ENCODE measurements at places on chromosomes 5 and 9.
A peak's percentile ranks its signal among the peaks of the same experiment; 100 is the strongest.

- no peak for DNase-seq
These were observed 70.6 kb downstream of the LRSAM1 start for GRCh38 chr9:127521919-127522304.

GRCh38 chr9:34179213-34180136, 632 bp downstream of the UBAP1 start:
- no peak for DNase-seq

GRCh38 chr9:87713278-87713987, 12.5 kb upstream of the CTSL start:
- no peak for DNase-seq

DNA sequence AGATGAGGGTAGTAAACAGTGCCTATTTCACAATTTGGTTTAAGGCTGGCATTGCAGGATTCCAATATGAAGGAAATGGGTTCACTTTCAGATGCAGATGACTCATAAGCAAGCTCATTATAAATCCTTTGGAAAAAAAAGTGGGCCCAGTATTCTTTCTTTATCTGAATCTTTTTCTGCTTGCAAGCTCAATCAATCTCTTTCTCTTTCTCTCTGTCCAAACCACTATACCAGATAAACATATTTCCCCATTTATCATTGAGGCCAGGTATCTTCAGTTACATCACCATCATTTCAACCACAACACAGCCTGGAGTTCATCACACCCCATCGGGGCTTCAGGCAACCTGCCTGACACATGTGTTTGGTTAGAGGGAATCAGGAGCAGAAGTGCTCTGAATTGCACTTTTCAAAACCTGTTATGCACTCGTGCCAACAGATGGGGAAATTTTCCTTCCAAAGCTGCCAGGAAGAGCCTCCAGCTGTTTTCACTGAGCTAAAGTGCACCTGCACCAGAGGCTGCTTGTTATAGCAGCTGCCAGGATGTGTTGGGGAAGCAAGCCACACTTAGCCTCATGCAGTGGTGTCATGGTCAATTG, 30.0 kb upstream of the MAMDC2 start:
- peak; percentile 39 for DNase-seq

DNA sequence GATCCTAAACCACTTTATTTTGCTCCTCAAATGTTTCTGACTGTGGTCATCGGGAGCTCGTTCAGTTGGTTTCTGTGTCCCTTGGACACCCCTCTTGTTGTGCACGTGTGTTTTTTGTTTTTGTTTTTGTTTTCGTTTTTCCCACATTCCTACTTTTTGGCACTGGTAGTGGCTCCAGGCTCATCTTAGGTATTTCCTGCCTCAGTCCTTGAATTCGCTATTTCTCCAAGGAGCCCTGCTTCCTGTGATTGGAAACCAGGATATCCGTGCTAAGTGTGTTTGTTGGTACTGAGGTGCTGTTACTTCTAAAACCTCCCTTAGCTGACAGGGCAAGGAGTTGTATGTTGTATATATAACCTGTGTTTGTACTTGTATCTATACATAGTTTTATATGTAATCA, 5.9 kb downstream of the HMCN2 start:
- no peak for DNase-seq

GRCh38 chr9:7567687-7568086, 231.9 kb downstream of the DMAC1 start:
- DNase-seq: no peak

GRCh38 chr9:133737774-133738639, at the start of gene SARDH:
TSS of gene SARDH (minus strand) at chr9:133738352. CDS start at chr9:133734173, 4,179 bp downstream.
- peak; percentile 33 for DNase-seq

DNA sequence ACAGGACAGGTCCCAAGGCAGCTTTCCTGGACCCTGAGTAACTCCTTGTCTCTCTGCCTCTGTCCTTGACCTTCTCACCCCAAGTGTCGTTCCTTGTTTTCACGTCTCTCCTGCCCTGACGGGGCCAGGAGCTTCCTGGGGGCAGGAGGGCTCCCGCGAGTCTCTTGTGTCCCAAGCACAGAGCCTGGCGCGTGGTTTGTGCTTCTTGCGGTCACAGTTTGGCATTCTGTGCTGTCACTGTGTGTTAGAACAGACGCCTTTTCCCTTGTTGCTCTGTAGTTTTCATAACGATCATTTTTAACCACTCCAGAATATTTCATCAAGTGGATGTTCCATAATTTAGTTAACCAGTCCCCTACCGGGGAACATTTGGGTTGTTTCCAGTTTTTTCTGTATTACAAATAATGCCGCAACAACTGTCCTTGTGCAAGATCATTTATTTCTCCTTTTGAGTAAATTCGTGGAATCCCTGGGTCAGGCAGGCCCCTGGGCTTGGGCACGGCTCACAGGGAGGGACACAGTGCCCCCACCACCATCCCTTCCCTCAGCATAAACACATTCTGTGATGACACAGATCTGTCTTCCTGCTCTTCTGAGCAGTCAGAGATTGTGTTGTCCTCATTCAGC, 71.9 kb downstream of the TSPAN17 start:
- no peak for DNase-seq

GRCh38 chr9:80797101-80797829, 892.1 kb downstream of the TLE1 start:
- DNase-seq: no peak

- DNase-seq: no peak
These were observed 22.4 kb upstream of the HACD4 start for GRCh38 chr9:21053851-21054250.

- DNase-seq: no peak
These were observed 3.6 kb upstream of the TRIM32 start for GRCh38 chr9:116683535-116683934.

DNA sequence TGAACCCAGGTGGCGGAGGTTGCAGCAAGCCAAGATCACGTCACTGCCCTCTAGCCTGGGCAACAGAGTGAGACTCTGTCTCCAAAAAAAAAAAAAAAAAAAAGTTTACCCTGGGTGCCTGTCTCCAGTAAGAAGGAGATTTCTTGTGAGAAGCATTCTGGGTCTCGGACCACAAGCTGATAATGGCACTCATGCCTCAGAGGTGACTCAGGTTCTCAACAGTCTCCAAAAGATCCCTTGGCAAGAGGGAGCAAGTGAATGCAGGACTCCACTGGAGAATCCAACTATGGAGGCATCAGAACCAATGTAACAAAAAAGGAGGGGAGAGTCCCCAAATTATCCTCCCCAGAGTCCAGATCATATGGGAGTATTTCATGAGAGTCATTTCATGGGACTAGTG, 106.0 kb upstream of the LRRTM2 start:
- DNase-seq: no peak

GRCh38 chr9:11892401-11892800, 800.8 kb upstream of the TYRP1 start:
- DNase-seq: no peak

GRCh38 chr5:176606032-176606431, 3.9 kb downstream of the GPRIN1 start:
- DNase-seq: no peak

- no peak for DNase-seq
These were observed 186.2 kb downstream of the PLK2 start for GRCh38 chr5:58273711-58274110.

DNA sequence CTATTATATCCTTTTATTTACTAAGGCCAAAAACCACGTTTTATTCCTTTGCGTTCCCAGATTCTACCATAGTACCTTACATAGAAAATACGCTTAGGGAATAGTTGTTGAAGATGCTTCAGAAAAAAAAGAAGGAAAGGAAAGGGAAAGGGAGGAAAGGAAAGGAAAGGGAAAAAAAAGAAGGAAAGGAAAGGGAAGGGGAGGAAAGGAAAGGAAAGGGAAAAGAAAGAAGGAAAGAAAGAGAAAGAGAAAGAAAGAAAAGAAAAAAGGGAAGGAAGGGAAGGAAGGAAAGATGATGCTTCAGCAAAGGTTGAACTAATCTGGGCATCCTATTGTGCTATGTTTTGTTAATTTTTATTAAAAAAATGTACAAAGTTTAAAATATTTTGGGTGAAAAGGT, 131.5 kb downstream of the GIN1 start:
- DNase-seq: no peak

- no peak for DNase-seq
These were observed 229.7 kb downstream of the ICE1 start for GRCh38 chr5:5652181-5652580.

- DNase-seq: no peak
These were observed 161.2 kb upstream of the PITX1 start for GRCh38 chr5:135195270-135195608.

DNA sequence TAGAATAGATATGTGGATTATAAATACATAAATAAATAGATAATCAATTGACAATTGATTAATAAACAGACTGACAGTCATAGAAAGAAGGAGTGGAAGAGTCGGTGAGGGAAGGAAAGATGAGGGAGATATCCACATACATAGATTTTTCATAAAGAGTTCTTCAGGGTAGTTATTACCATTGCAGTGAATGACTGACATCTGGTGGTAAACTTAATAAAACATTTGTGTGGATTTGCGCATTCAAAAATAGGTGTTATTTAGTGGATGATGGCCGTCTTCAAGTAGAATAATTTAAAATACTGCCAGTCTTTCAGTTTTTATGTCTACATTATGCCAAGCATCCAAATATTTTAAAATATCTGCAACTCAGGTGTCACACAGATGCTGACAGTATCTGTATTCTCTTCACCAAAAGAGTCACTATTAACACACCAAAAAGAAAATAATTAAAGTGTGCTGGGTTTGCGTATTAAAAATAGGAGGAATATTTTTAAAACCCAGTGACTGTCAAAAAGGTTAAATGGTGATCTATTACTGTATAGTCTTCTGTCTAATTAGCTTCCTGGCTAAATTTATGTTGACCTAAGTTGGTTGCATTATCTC, 78.8 kb downstream of the GIN1 start:
- peak; percentile 34 for DNase-seq

- no peak for DNase-seq
These were observed 119.3 kb downstream of the SNCAIP start for GRCh38 chr5:122431298-122431697.

- no peak for DNase-seq
These were observed 104.2 kb upstream of the HCN1 start for GRCh38 chr5:45800331-45800730.

GRCh38 chr5:117829646-117830045, 1158.7 kb downstream of the DTWD2 start:
- no peak for DNase-seq

DNA sequence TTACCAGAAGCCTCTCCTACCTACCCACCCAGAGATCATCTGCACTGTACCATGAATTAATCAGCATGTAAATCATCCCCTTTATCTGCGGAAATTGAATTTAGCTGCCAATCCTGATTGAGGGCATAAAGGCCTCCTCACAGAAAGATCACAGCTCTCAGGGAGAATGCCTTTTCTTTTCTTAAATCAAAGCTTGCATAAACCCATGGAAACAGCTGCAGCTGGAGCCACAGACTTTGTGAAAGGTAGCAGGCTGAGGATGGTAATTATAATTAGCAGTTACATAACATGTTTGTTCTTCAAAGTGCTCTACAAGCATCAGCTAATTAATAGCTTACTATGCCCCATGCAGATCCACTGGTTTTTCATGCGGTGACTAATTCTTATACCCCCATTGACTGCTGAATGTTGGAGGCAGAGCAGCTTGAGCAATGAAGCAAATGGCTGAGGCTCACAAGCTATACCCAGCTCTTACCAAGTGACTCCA, 54.6 kb downstream of the SUSD1 start:
- DNase-seq: no peak

GRCh38 chr9:33443047-33443446, 4.3 kb downstream of the AQP3 start:
- DNase-seq: no peak

DNA sequence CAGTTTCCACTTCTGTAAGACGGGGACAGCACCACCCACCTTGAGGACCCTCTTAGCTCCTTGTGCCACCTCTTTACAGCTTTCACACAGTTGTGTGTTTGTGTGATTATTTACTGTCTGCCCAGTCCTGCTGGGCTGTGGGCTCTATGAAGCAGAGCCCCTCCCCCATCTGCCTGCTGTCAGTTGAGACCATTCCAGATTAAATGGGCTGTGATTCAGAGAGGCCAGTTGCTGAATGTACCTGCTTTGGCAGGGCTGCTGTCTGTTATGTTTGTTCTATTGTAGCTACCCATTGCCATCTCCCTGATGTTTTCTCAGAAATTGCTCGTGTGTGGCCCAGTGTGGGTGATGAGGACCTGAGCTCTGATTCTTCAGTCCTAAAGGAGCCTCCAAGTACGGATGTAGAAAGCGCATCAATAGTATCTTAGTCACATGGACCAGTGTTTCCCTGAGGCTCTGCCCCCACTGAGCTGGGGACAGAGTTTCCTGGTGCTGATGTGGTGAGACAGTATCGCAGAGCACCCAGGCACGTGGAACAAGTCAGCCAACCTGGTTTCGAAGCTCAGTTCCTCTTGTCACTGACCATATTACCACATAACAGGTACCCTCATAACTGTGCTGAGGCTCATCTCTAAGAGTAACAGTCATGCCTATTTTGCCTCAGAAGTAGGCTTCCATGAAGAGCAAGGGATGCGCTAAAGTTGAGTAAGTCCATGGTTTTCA, 3.7 kb downstream of the ANGPTL2 start:
- DNase-seq: no peak

- no peak for DNase-seq
These were observed 84.4 kb downstream of the TLE4 start for GRCh38 chr9:79656169-79656568.

DNA sequence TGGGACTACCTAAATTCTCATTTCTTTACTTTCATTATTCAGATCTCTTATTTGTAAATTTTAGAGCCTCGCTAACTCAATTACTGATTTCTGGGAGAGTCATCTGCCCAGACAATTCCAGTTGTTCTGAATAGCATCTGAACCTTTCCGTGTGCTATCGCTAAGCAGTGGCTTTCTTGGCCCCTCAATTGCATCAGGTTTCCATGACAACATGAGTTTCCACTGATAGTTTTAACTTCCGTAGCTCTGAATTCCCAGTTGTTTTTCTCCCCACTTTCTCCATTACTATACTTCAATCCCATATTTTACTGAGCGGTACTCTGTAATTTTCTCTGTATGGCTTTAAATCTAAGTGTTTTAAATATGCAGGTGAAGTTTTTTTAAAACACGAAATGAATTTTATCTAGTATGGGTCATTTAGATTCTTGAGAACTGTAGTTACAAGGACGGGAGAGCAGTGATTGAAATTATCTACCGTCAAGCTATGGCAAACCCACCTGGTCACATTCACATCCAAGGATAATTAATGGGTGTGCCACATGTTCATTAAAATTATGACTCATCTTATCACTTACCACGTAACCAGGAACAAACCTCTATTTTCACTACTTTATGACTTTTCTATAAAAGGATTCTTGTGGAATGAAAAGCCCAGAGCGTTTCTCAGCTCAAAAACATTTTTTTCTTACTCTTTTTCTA, 223.5 kb upstream of the PCSK5 start:
- no peak for DNase-seq

GRCh38 chr9:128611600-128612394, 44.9 kb downstream of the DYNC2I2 start:
- no peak for DNase-seq

- DNase-seq: no peak
These were observed 144.7 kb upstream of the SHB start for GRCh38 chr9:38213631-38214299.

- DNase-seq: no peak
These were observed 300.6 kb downstream of the TMEM38B start for GRCh38 chr9:105994970-105995369.
